Activated CD8-positive, alpha-beta memory T cell treated with anti-CD3 and anti-CD28 coated beads, Interleukin-2, amount 50 U/mL, for 4 hours (primary cell): ENCODE measurements at places on chromosomes 2 and 18.

GRCh38 chr2:22126106-22126505 lies 1002.3 kb downstream of the TDRD15 start:
- no peak for DNase-seq

DNA sequence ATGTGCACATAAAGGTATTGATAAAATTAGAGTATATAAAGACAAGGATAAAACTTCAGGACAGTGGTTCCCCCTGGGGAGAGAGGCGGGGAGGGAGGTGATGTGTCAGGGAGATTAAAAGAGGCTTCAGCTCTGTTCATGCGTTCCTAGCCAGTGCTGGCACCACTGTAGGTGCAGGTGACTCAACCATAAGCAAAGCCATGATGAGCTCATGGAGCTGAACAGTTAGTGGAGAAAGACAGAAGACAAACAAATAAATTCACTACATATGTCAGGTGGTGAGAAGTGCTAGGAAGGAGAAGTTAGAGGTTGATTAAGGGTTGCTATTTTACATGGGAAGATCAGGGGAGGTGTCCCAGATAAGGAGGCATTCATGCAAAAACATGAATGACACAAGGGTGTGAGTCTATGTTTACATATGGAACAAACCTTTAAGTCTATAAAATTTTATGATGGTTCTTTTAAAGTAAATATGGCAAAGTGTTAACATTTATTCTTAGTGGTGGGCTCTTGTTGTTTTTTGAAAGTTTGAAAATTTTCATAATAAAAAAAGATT lies 136.0 kb downstream of the ANKRD44 start:
- DNase-seq = peak; percentile 45

- no peak for DNase-seq
Observed at GRCh38 chr2:147937744-147938349, 82.7 kb downstream of the ORC4 start.

DNA sequence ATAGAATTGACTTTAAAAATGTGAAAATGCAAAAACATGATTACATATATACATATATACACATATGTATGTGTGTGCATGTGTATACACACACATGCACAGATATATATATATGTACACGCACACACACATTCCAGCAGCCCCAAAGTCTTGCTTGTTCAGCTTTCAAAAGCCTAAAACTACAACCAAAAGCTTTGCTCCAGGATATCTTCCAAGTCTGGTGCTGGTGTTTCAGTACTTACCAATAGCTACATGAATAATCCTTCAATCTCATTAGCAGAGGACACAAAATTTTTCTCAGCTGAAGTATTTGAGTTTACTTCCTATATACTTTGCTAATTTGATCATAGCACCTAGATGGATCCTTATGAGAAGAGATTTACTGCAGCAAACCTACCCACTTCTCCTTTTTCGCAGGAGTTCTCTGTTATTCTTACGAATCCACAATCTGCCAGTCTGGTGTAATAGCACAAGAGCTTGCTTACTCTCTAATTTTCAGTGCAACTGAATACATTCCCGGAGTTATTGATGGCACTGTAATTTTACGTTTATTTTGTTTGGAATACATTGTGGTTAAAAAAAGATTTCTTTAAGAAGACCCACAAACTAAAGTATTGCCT lies 553.3 kb downstream of the ARHGAP15 start:
- DNase-seq = no peak

- no peak for DNase-seq
Observed at GRCh38 chr2:181780047-181780651, 99.8 kb upstream of the NEUROD1 start.

- no peak for DNase-seq
Observed at GRCh38 chr2:176110415-176111308, 3.6 kb downstream of the HOXD11 start.

GRCh38 chr2:162243715-162244114 lies 470 bp upstream of the FAP start:
- no peak for DNase-seq

DNA sequence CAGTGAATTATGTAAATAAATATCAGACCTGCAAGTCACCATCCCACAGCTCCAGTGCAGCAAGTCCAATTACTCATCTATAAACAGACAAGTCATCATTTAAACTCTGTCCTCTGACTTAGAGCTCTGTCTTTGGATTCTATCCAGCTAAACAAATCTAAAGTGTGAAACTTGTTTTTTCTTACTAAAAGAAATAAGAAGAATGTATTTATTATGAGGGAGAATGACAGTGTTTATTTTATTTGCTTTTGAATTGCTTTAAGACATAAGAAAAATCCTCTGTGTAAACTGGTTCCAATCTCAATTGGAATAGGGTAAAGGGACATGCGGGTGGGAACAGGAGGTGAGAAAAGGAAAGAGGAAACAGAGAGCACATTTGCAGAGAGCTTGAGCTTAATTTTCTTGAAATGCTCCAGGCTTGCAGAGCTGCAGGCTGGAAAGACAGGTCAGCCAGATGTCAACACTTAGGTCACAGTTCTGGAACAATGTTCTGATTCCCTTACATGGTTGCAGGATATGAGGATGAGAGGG lies 355.8 kb downstream of the MEIS1 start:
- no peak for DNase-seq

- DNase-seq = no peak
Observed at GRCh38 chr2:40178971-40179370, 272.9 kb downstream of the SLC8A1 start.

DNA sequence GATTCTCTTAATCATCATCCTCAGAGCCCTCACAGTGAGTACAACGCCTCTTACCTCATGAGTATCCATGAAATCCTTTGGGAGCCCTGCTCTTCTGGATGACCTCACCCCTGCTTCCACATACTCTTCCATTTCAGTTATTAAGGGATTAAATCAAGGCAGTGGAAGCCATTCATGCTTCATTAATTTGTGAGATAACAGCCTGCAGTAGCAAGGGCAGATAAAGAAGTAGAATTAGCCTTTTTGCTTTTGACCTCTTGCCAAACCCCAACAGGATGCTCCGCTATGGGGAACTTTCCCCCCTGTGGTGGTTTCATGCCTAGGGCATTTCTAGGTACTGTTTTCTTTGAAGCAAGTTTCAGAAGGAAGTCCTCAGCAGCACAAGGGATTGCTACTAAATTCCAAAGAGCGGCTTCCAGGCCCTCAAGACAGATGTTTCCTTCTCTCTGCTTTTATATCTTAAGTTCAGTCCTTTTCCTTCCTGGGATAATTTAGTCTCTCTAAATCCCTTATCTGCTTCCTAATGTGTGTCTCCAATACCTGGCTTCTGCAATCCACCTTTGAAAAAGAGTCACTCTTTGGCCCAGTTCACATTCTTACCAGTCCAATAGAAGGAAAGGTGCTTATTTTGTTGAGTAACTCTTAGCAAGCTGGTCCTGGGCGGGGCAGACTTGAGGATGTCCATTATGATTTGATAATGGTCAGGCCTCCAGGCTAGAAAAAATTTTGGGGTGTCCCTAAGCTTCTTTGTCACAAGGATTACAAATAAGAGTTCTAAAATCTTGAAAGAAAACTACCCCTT lies 76.9 kb downstream of the MYO1B start:
- no peak for DNase-seq

DNA sequence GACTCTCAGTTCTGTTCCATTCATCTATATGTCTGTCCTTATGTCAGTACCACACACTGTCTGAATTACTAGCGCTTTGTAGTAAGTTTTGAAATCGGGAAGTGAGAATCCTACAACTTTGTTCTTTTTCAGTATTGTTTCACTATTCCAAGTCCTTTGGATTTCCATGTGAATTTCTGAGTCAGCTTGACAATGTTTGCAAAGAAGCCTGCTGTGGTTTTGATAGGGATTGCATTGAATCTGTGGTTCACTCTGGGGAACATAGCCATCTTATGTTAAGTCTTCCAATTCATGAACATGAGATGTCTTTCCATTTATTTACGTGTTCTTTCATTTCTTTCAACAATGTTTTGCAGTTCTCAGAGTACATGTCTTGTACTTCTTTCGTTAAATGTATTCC lies 15.0 kb downstream of the SLC3A1 start:
- no peak for DNase-seq

DNA sequence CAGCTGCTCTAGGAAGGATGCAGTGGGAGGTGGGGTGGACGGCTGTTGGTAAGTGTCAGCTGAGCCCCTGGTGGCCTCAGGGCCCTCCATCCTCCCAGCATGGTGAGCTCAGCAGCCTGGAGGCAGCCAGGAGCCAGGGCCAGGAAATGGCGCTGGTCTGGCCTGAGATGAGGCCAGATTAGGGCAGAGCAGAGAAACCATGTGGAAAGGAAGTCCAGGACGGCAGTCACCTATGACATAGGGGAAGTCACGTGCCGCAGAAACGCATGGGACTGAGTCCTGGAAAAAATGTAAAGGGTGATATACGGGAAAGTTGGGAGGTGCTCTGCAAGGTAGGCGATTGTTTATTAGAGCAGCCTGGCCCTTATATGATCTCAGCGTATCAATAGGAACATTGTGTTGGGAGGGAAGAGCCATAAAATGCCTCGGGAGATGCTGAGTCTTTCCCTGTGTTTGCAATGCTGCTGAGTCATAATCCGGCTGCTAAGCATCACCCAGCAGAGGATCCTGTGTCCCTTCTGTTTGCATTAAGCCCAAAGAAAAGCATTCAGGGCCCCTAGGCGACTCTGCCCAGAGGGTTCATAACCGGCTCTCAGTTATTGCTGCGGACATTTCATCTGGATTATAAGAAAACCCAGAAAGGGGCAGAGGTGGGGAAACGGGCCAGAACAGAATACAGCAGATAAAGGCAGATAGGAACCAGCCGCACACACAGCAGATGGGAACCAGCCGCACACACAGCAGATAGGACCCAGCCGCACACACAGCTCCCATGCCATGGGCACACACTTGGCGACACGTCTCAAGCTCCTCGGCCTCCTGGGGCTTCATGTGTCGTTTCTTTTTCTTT lies 30.3 kb upstream of the B3GNT7 start:
- DNase-seq = no peak

DNA sequence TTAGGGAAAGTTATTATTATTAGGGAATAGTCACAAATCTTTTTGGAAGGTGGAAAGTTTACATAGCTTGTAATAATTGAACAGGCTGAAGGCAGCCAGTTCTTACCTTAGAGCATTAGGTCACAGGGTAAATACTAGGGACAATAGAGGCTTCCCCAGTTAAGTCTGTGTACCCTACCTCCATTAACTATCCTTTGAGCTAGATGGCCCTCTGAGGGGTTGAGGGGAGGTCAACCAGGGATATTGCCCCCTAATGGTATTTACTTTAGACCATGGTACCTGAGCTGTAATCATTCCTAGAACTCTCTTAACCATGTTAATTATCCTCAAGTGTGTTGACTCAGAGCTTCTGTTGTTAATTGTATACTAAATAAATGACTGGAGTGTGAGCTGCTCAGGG lies 120.5 kb upstream of the SCN7A start:
- no peak for DNase-seq

DNA sequence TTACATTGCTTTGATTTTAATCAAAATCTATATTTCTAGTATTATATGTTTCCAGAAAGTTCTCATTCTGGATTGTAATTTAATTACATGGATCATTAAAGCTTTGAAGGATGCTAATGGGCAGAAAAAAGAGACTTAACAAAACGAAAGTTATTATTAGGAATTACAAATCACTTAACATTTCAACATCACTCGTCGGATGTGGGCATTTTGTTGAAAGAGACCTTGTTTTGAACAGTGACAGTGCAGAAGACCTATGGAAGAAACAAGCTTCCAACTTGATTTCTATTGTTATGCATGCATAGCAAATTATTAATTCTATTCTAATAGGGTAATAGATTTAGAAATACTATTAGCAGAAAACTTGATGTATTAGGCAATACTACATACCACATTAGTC lies 31.4 kb upstream of the DARS1 start:
- DNase-seq = no peak

DNA sequence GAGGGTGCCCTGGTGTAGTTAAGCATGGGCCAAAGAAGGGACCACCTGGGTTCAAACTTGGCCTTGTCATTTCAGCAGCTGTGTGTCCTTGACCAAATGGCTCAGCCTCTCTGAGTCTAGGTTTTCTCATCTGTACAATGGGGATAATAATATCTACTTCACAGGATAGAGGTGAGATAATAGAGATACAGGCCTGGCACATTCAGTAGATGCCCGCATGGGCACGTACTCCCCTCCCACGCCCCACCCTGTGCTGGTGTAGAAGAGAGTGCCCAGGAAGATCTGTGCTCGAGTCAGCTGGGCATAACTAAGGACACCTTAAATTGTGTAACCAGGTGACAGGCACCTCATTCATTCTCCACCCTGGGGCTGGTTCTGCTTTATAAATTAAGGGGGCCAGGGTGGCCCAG lies 8.4 kb upstream of the TMEM185B start:
- peak; percentile 38 for DNase-seq

DNA sequence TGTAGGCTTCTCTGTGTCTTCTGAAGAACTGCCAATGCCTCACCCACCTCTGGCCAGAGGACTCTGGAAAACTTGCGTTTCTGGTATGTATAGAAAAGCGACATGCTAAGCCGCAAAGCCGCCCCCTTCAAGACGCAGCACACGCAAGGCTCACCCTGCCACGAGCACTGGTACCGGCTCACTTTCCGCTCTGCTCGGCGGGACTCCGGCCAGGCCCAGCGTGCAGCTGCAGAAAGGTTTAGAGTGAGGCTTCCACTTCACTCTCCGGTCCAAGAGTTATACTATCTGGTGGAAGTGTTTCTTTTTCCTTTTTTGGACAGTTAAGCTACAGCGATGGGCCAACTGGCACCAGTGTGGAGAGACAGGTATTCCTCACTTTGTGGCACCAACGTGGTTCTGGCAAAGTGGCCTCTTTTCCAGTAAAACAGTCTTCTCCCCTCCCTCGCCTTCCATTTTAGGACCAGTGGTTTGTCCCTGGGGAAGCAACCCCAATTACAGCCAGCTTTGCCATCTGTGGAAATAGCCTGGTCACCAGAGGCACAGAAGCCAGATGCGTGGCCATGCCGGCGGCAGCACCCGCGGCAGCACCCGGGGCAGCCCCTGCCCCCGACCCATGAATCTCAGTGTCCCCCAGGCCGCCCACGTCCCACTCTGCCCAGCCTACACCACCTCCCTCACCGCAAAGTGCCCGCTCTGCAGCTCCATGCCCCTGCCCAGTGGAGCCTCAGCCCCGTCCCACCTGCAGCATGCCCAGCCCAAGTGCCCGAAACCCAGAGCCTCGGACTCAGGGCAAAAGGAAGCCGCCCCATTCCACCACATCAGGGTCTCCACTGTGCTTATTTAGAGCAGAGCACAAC lies 91.6 kb upstream of the CTDP1 start:
- DNase-seq = no peak

GRCh38 chr2:241873803-241874110 lies 4.2 kb downstream of the RTP5 start:
- no peak for DNase-seq
